ENCODE measurements at places on chromosomes 1 and 21.
A peak's percentile ranks its signal among the peaks of the same experiment; 100 is the strongest.

DNA sequence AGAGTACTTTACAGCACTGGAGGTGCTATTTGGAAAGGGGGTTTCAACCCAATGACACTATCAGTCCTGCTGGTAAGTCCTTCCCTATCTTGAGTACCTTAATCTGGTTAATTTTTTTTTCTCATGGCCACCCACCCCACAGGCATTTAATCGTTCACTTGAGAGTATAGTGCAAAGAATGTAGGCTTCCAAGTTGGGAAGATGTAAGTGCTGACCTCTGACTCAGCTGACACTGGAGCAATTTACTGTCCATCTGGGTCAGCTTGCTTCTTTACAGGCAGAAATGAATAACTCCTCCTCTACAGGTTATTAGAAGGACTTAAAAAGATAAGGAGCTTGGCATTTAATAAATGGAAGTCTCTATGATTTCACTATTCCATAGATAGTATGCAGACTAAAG is 89.6 kb downstream of the AK5 start:
- DNase-seq = no peak

DNA sequence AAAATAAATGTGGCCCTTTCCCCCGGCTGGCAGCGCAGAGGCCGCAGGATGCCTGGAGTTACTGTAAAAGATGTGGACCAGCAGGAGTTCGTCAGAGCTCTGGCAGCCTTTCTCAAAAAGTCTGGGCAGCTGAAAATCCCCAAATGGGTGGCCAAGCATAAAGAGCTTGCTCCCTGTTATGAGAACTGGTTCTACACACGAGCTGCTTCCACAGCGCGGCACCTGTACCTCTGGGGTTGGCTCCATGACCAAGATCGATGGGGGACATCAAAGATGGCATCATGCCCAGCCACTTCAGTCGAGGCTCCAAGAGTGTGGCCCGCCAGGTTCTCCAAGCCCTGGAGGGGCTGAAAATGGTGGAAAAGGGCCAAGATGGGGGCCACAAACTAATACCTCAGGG is 95.9 kb downstream of the LRIG2 start:
- no peak for DNase-seq

DNA sequence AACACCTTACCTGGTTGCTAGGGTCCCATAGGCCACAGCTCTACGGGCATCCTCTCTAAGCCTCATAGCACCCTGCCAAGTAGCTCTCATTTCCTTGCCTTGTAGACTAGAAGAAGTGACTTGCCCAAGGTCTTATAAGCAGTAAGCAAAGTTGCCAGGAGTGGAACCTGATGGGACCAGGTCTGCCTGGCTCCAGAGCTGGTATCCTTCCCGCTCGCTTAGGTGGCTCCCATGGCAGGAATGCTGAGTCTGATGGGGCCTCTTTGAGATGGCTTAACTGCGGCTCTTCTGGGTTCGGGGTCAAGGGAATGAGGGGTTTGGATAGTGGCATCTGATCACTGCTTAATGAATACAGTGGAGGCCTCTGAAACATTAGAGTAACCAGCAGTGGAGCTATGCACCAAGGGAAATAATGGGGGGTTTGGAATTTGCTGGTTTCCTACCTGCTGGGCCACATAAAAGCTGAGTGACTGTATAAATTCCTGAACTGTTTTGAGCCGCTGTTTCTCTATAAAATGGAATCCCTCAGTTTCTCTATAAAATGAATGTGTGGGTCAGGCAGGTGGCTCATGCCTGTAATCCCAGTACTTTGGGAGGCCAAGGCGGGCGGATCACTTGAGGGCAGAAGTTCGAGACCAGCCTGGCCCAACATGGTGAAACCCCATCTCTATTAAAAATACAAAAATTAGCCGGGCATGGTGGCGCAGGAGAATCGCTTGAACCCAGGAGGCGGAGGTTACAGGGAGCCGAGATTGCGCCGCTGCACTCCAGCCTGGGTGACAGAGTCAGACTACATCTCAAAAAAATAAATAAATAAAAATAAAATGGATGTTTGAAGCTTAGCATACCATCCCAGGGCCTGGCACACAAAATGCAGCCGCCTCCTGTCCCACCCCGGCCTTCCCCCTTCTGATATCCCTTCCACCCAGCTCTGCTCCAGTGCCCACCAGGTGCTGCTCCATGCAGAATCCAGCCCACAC is 12.4 kb downstream of the FAM151A start:
- DNase-seq = no peak

GRCh38 chr1:180027949-180028445 is 73.4 kb downstream of the CEP350 start:
- no peak for DNase-seq

GRCh38 chr21:34061983-34062382 is 11.4 kb upstream of the MRPS6 start:
- DNase-seq = peak; percentile 72

DNA sequence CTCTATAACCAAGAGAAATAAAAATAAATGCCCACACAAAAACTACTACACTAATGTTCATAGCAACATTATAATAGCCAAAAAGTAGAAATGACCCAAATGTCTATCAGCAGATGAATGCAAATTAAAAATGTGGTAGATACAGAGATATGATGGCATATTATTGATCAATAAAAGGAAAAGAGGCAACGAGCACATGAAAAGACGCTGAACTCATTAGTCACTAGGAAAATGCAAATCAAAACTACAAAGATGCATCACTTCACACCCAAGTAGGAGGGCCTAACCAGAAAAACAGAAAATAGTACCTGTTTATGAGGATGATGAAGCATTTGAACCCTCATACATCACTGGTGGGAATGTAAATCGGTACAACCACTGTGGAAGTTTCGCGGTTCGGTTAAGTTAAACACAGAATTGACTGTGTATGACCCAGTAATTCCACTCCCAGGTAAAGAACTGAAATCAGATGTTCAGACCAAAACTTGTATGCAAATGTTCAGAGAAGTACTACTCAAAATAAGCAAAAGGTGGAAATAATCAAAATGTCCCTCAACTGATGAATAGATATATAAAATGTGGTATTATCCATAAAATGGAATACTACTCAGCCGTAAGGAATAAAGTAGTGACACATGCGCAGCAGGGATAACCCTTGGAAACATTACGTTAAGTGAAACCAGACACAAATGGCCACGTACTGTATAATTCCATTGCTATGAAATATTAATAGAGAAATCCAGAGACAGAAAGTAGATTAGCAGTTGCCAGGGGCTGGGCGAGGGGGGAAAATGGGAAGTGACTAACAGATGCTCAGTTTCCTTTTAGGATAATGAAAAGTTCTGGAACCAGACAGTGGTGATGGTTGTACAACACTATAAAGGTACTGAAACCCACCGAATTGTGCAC is 3.1 kb downstream of the USP48 start:
- no peak for DNase-seq

DNA sequence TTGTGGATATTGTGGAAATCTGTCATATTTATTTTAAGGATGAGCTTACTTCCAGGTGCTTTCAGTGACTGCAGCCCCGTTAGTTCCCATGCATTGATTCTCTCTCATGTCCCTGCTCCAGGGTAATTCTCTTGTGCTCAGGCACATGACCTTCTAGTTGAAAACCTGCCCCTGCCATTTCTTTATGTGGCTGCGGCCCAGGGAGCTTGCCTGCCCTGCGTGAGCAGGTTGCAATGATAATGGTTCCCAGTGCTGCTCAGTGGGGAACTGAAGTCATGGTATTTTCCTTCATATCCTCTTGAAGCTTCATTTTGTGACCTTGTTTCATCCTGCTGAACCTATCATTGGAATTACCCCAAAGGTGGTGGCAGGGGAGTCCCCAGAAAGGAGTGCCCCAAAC is 229.8 kb downstream of the DISC1 start:
- DNase-seq = no peak

- no peak for DNase-seq
Measured at GRCh38 chr1:87840767-87841166, 512.1 kb downstream of the LMO4 start.

DNA sequence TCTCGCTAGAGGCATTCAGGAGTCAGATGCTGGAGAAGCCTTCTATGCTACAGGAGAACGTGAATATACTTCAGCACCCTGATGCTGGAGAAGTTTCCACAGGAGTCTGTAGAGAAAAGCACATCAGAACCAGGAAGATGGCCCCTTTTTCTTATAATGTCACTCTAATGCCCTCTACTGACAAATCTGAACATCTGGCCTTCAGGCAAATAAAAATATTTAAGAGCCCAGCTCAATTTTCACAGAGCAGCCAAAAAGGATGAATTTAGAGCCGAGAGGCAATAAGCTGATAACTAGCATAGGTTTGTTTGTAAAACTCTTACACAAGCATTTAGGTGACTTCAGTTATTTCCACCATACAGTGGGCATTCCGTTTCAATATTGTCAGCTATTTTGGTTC is 3.8 kb upstream of the RRP15 start:
- peak; percentile 26 for DNase-seq
